ENCODE measurements at places on chromosomes 6 and 20.

- DNase-seq, result no peak
Measured at GRCh38 chr20:3857405-3857804, 10.8 kb downstream of the MAVS start.

DNA sequence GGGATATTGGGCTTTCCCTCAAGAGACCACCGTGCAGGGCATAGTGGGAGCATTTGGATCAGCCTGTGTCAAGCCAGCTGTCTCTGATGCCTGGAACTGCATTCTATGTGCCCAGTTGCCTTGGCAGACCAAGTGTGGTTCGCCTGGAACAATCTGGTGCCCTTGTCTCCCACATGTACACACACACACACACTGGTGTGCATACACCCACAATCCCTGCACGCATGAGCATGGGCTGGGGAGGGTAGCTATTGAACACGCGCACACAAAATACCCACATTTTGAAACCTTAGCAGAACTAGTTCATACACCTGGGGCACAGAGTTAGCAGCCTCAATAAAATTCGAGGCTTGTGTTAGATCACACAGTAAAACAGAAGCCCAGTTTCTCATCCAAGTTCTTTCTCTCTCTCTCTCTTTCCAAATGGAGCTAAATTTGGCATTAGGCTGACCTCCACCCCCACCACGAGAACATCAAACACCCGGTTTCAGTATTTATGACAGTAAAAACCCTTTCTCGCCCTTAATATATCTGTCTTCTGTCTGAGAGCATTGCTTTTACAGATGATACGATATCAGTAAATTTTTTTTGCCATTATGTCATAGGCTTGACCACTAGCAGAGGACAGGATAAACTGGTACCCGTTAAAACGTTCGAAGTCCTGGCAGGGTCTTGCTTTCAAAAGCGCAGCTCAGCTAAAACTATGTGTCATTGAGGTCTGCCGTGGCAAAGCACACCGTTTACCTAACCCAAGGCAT lies 18.2 kb upstream of the NFATC2 start:
- no peak for DNase-seq

DNA sequence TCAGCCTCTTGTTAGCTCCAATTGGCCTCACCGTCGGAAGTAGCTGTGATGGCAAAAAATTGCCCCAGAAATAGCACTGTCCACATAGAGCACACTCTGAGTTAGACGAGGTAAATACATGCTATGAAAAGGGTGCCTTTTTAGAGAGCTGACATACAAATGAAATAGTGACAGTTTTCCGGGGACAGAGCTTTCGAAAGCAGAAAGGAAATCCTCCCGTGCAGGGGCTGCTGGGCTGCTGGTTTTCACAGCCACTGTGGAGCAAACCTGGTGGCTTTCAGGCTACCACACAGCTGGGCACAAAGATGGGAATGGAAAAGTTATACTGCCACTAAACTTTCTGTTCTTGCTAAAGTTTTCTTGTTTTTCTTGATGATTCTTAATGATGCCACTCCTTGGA lies 8.3 kb downstream of the SLPI start:
- DNase-seq, result no peak

DNA sequence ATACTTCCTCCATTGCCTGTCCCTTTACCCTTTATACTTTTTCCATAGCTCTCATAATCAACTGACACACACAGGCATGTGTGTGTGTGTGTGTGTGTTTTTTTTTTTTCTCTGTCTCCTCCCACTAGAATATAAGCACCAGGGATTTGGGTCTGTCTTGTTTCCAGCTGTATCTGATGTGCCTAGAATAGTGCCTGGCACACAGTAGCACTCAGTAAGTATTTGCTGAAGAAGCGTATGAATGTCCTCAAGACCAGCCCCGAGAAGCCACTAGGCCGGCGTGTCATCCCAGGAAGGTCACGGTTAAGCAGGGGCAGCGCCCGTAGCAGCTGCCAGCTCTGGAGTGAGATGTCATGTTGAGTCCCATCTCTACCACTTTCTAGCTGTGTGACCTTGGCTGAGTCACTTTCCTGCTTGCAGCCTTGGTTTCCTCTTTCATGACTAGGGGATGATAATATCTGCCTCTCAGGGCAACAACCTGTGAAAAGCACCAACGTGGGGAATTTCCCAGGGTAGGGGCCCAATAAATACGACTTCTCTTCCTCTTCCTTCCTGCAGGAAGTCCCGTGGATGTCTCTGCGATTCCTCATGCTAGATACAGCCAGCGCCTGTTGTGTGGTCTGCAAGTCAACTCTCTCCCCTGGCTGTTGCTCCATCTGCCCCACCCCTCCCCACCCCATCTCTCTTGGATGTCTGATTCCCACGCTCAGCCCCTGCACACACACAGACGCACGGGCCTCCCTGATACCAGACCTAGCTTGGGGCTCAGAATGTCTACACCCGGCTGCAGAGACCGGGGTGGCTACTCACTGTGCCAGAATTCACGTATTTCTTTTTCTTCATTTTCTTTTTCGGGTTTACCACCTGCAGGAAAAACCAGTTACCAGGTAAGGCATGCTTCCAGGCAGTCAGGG lies 58.1 kb downstream of the RAB44 start:
- DNase-seq, result peak; percentile 91

DNA sequence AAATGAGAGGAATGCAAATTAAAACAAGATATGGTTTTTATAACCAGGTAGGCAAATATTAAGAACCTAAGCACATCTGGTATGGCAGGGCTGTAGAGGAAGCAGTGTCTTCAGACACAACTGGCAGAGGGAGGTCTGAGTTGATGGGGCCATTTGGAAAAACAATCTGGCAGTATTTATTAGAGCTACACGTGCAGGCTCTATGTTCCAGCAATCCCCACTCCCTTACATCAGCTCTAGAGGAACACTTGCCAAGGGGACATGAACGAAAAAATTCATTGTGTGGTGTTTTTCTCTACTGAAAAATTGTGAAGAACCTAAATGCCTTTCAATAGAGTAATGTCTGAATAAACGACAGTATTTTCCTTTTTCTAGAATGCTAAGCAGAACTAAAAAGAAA lies 111.6 kb upstream of the EDN1 start:
- DNase-seq, result no peak

DNA sequence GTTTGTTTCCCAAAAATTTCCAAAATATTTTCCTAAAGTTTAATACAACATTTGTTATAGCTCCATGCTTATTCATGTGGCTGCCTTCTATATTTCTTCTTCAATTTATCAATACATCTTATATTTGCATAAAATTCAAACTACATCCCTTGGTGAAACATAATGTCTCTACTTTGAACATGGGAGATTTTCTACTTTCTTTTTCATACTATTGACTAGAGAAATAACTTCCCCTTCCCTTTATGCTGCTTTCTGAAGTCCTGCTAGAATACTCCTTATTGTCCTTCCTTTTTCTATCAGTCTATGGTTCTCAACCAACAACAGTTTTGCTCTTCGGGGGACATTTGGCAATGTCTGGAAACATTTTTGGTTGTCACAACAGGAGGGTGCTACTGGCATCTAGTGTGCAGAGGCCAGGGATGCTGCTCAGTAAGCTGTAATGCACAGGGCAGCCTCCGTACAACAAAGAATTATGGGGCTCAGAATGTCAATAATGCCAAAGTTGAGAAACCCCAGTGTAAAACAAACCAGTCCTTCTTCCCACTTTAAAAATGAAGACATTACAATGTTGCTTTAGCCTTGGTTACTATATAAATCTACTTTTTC lies 29.9 kb downstream of the MKKS start:
- no peak for DNase-seq

- DNase-seq, result no peak
Measured at GRCh38 chr6:15596186-15596896, 66.5 kb downstream of the DTNBP1 start.

- DNase-seq, result no peak
Measured at GRCh38 chr6:55886185-55886836, 10.9 kb upstream of the BMP5 start.

- no peak for DNase-seq
Measured at GRCh38 chr6:158457616-158458278, 102.1 kb upstream of the TMEM181 start.

- DNase-seq, result no peak
Measured at GRCh38 chr6:160393891-160394653, 45.9 kb downstream of the SLC22A3 start.

GRCh38 chr20:5658912-5659345 lies 91.3 kb upstream of the SHLD1 start:
- no peak for DNase-seq

DNA sequence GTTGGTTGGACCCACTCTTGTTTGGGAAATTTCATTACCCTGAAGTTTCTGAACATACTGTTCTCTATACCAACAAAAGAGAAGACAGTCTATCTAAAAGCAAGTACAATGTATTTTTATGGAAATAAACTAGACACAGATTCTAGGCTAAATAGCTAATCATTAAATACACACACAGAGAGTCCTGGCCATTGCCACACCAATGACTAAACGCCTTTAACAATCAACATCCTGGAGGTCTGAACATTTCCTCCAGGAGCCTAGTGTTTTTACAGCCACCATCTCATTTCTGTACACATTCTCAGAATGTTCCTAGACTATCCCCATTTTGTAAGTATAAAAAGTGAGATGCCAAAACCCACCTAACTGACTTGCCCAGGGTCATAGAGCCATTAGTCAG lies 141.6 kb upstream of the RREB1 start:
- no peak for DNase-seq

DNA sequence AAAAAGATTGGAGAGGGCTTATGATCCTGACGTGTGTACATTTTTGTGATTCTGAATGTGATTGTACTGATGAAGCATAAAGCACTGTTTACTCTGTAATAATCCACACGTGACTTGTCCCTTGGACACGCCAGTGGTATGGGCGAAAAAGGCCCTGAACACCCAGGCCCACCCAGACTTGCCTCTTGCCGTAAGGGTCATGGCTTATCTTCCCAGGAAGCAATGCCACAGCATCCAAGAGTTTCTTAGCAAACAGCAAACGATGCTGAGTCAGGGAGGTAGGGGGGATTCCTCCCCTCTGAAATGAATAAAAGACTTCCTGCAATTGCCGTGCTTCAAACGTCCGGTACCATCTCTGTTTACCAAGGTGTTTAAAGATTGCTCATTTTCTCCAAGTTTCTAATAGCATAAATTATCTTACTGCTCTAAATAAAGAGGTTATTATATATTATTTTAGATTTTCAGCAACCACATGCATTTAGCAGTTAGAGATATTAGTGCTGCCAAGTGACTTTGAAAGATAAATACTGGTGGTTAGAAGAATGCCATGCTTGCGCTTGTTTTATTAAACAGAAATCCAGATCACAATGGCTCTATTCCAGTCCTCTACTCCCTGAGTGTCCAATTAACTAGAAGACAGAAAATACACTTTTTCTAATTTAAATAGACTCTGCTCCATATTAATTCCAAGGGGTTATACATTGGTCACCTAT lies 212.8 kb upstream of the CST7 start:
- no peak for DNase-seq

- no peak for DNase-seq
Measured at GRCh38 chr6:166365221-166365620, 17.5 kb downstream of the MPC1 start.

DNA sequence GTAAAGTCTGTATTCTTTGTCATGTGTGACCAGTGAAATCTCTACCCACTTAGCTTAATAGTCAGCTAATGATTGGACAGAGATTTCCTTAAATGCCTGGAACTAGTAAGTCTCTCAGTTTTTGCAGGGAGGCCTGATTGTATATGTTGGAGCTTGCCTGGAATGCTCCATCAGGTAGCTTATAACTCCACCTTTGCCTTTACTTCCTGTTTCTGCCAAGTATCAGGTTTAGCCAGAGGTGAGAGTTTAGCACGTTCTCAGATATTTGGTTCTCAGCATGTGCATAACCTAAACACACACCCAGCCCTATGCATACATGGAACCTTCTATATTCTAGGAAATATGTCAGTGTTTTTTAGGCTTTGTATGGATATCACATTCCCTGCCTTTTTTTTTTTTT lies 435.3 kb downstream of the CDKAL1 start:
- no peak for DNase-seq

GRCh38 chr20:24996449-24997377 lies 4.2 kb upstream of the APMAP start:
- no peak for DNase-seq

- DNase-seq, result no peak
Measured at GRCh38 chr6:47698342-47698787, at the start of gene ADGRF4. ADGRF4 (plus strand) TSS chr6:47698580; CDS start chr6:47707246, 8,666 bp downstream.

- DNase-seq, result no peak
Measured at GRCh38 chr20:63652192-63652980, 838 bp downstream of the STMN3 start.

DNA sequence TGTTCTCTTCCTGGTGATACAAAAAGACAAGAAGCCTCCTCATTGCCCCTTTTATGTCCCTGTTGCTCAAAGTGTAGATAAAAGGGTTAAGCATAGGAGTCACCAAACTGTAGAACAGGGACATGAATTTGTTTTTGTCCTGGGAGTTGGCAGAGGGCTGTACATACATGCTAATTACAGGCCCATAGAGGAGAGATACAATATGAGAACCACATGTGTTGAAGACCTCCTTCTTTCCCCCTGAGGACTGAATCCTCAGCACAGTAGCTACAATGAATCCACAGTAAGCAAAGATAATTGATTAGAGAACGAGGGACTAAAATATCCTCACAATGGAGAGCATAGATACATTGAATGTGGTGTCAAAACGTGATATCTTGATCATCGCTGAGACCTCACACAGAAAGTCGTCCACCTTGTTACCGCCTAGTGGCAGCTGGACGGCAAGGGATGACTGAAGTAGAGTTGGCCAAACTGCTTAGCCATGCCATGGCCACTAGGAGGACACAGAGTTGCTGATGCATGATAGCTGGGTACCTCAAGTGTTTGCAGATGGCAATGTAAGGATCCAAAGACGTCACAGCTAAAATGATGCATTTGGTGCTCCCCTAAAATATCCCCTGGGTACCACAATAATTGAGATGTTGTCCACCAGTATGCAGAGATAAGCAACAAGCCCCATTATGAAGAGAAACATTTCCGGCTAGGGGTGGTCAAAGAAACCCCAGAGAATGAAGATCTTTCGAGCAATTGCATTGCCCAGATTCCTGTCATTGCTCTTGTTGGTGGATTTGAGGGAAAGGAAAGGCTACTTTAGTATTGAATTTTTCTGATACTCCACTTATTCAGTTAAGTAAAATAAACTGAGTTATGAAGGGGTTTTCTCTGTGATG lies 15.0 kb downstream of the OR2B3 start:
- no peak for DNase-seq

DNA sequence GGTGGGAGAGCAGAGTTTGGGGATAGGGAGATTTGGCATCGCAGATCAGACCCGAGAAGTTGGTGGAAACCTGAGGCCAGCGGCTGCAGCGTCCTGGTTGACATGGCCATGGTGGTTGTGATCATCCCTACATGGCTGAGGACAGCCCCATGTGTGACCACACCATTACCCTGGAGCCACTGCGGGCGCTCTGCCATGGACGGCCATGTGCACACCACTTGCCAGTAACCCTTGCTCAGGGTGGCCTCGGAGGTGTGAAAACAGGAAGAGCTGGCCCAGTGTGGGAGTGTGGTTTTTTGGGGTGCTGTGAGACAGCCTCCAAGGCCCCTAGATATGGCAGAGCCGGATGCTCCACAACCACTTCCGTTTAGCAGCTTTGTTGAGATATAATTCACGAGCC lies 64.4 kb downstream of the TMEM242 start:
- DNase-seq, result no peak

DNA sequence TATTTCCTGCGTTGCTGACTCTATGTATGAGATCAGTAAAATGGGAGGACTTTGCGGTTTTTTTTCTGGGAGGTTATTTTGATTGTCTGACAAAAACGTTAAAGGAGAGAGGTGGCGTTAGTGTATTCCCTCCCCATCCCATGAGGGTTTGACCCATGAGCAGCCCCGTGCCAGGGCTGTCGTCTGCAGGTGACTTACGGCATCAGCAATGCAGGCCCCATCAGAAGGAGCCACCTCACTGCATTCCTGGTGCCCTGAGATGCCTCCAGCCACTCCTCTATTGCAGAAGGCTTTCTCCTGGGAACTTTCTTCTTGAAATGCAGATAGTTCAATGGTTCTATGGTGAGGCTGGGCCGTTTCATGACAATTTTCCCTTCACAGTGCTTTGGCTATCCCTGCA lies 149.3 kb downstream of the TTLL2 start:
- DNase-seq, result no peak
